Activated T-helper 17 cell treated with anti-CD3 and anti-CD28 coated beads, Interleukin-2, amount 50 U/mL, for 72 hours (primary cell): ENCODE measurements at places on chromosomes 3 and 15.

DNA sequence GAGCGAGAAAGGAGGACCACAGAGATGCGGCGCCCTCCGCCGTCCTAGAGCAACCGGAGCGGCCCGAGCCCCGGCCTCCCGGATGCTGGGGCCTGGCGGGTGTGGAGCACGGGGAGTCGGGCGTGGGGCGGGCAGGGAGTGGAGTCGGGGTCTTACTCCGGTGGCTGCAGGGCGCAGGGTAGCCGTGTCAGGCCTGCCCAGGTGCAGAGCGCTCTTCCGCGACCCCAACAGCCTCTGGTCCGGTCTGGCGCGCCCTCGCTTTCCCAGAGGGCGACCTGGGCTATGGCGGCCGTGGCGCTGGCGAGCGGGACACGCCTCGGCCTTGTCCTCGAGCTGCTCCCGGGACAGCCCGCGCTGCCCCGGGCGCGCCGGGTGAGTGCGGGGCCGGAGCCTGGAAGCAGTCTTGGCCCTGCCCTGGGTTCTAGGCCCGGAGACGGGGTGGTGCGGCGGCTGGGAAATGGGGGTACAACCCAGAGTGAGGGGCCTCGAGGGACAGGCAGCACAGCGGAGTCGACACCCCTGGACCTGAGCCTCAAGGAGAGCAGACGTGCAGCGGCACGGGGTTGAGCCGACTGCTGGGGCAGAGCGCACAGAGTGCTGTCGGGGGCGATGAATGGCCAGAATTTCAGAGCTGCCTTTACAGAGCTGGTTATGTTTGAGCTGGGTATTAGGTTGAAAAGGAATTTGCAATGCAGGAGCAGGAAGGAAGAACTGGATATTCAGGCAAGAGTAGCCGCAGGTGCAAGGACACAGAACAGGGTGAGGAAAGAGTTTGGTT, at the start of gene ZNF662:
Gene ZNF662 (plus strand): TSS at position 73 of the 778 bp plus-strand sequence. CDS start 1,973 bp downstream, outside the sequence.
- peak; percentile 24 for ATAC-seq

DNA sequence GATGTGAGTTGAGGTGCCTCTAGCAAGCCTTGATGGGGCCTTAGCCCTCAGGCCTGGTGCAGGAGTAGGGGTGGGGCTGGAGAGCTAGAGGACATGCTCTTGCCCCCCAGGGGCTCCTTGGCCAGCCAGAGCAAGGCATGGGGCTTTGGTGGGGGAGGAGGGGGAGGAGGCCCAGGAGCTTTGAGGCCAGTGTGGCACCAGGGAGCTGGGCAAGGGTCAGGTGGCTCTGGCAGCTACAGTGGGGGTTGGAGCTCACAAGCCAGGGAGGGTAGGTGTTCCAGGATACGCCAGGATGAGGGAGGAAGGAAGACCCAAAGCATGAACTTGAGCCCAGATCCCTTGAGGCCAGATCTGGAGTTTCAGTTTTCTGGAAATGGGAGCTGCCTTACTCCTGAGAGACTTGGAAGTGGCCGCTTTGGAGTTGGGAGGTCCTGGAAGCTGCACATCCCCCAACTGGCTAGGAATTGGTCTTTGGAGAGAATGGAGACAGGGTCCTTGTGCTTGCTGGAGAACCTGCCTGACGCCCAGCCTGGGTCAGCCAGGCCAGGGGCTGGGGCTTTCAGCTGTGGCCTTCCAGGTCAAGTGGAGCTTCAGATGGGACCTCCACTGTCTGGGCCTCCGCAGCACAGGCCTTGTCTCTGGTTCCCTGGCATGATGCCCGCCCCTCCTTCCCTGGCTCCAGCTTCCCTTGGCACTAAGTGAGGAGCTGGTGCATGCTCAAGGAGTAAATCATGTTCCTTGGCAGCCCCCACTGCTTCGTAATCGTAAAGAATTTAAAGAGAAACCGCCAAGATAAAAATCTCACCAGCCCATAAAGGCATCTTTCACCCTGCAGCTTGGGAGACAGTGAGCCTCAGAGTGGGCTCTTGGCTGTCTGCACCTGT, 8.7 kb downstream of the SEMA3F start:
- ATAC-seq: no peak

DNA sequence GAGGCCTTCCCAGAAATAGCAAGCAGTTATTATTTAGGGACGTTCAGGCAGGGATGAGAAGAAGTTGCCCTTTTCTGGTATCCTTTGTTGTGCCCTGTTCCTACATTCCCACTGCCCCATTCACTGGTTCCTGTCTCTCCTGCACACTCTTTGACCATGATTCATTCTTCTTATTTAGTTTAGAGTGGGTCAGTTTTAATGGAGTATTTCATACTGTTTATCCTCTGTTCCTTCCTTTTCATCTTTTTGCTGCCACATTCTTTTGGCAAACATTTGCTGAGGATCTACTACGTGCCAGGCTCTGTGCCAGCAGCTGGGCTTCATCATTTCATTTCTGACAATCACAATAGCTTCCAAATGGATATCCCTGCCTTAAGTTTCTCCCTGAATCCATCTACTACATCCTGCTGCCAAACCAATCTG, 11.8 kb upstream of the EID1 start:
- no peak for ATAC-seq

GRCh38 chr15:63358241-63359029, 23.2 kb downstream of the CA12 start:
- ATAC-seq: no peak

DNA sequence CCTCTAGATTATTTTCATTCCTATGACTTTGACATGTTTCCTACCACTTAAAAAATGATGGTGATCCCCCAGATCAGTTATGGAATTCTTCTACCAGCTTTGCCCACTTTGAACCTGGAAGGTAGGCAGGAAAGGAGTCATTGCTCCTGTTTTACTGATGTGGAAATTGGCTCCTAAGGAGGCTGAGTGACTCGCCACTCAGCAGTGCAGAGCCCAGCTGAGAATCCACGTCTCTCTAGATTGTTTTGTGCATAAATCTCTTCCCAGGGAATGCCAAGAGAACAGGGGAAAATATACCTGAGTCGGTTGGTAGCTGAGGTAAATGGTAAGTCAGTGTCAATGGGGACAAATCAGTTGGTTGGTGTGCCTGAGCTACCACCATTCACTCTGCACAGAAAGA, 4.7 kb downstream of the LTF start:
- no peak for ATAC-seq

GRCh38 chr15:57867970-57868798, 161.7 kb downstream of the POLR2M start:
- no peak for ATAC-seq

DNA sequence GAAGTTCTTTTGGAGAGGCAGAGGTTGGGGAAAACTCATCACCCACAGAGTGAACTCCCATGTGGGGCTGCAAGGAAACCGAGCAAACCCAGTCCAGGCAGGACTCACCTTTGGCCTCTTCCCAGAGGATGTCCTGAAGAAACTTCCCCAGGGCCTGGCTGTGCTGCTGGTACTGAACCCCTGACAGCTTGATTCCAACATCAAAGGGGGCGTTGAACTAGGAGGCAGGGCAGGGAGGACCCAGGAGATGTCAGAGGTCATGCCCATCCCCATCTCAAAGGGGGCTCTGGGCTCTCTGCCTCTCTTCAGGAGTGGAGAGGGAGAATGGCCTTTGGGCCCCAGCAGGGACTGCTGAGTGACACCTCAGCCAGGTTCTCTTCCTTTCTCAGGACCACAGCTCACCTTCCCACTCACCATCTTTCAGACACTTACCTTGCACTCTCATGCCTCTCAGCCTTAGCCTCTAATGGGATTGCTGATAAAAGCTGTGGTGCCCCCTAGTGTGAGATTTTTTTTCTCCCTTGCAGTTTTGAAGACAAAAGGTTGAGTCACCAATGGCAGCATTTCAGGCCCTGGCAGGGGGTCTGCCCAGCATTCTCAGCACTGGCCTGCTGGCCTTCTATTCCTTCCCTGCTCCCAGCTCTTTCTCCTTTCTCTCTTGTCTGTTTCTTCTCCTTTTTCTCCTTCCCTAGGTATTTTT, 6.0 kb downstream of the GHRL start:
- ATAC-seq: peak; percentile 26

DNA sequence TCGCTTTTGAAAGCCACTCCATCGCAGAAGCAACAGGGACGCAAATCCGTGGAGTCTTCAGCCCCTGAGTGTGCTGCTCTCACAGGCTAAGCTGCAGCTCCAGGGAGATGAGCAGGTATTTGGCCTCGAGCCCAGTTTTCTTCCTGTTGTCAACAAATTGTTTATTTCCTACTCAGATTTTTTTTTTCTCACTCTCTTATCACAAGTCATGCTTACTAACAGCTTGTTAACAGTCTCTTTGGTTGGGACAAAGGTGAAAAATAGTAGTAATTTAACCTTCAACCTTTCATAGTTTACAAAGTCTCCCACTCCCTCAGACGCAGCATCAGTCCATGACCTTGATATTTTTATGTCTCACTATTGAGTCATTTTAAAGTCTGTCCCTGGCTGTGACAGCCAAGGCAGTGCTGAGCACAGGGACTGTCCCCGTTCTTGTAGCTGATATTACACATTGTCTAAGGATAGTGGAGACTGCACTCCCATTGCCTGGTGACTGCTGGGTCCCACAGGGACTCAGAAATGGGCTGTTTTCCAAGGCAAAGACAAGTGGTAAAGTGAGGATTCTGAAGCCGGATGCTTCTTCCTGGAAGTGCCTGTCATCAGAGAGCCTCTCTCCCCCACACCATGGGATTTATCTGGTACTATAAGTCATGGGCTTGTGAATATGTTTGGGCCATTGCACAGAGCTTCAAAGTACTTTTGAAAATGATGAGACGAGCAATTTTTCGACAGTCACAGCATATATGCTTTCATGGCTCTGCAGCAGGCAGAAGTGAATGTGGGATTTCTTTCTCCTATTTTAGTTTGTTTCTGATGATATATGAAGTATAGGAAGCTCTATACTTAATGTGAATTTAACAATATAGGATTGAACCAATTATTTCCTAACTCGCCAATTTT, 59.8 kb upstream of the UNC13C start:
- ATAC-seq: no peak

- no peak for ATAC-seq
Measured at GRCh38 chr3:65200310-65200970, 512.6 kb upstream of the ADAMTS9 start.
